Thymus (tissue), 14 donors: ENCODE measurements at places on chromosomes 6 and 20.

- DNase-seq: no peak
These were observed 76.3 kb downstream of the SLC22A23 start for GRCh38 chr6:3380344-3381232.

GRCh38 chr6:111270121-111270520, 182.8 kb downstream of the SLC16A10 start:
- no peak for DNase-seq

GRCh38 chr6:73174646-73175045, 50.6 kb downstream of the KHDC1L start:
- no peak for DNase-seq

DNA sequence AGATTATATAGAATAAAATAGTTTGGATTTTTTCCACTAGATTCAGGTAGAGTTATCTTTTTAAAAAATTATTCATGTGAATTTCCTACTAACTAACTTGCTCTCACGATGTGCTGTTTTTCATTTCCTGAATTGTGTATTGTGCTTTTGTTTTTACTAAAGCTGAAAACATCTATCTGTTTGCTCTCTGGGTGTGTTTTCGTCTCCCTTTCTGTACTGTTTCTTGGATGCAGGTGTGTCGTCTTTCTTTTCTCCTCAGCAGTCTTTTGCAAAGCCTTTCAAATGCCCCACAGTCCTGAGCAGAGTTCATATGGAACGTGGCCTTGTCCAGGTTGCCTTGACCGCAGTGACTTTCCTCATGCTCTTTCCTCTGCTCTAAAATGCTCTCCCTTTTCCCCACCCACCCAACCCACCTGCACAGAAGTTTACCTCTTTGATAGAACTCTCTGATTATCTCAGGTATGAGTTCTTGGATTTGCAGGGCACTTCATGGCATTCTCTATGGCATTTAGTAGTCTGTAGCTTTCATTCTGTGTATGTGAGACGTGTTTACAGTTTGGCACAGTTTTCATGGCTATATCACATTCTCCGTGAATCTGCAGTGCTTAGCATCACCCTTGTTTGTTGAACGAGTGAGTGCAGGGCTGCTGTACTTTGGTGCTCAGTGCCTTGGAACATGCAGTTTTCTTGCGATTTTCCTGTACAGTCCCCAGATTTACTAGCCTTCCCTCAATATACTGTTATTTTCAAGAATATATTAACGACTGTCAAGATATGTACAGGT, 77.1 kb downstream of the FARS2 start:
- no peak for DNase-seq

- no peak for DNase-seq
These were observed 191.2 kb upstream of the TCF21 start for GRCh38 chr6:133697666-133698065.

DNA sequence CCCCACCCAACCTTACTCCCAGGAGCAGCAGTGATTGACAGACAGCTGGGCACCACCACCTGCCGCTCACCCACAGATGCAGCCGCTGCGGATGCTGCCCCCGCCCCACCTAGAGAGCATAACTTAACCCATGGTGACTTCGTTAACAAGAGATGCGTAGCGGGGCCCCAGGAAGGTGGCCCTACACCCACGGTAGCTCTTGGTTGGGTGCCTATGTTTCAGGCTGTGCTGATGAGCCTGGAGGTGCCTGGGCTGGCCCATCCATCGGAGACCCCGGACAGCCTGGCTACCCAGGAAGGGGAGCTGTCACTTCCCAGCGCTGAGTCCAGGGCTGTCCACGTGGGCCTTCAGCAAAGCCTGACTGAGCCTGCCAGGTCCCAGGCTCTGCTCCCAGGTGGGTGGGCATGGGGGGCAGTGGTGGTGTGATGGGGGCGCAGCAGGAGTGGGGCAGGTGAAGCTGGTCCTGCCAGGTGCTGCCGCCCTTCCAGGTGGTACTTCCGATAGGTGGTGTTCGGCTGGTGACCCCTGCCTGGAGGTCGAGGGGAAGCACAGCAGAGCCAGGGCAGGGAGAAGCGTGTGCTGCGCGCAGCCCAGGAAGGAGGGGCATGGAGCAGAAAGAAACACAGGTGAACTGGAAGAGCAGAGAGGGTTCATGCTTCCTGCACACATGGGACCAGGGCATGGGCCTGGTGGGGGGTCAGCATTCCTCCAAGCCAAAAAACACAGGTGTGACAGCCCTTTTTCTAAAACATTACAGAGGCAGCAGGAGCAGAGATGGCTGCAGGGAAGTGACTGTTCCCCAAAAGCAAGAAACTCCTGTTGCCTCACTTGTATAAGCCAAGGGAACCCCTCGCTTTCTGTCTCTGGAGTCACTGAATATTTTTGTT, 56.9 kb downstream of the SYNJ2 start:
- no peak for DNase-seq

DNA sequence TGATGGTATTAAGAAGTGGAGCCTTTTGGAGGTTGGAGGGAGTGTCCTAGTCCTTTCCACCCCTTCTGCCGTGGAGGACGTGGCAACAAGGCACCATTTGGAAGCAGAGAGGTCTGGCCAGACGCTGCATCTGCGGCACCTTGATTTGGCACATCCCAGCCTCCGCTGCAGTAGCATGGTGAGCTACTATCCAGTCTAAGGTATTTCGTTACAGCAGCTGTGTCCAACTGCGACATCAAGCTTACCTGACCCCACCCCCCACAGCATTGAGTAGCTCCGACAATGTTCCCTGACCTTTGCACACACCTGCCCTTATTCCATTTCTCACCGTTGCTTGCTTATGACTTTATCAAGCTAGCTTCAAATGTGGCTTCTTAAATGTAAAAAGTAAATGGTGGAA, 29.8 kb upstream of the SYNJ2 start:
- no peak for DNase-seq

DNA sequence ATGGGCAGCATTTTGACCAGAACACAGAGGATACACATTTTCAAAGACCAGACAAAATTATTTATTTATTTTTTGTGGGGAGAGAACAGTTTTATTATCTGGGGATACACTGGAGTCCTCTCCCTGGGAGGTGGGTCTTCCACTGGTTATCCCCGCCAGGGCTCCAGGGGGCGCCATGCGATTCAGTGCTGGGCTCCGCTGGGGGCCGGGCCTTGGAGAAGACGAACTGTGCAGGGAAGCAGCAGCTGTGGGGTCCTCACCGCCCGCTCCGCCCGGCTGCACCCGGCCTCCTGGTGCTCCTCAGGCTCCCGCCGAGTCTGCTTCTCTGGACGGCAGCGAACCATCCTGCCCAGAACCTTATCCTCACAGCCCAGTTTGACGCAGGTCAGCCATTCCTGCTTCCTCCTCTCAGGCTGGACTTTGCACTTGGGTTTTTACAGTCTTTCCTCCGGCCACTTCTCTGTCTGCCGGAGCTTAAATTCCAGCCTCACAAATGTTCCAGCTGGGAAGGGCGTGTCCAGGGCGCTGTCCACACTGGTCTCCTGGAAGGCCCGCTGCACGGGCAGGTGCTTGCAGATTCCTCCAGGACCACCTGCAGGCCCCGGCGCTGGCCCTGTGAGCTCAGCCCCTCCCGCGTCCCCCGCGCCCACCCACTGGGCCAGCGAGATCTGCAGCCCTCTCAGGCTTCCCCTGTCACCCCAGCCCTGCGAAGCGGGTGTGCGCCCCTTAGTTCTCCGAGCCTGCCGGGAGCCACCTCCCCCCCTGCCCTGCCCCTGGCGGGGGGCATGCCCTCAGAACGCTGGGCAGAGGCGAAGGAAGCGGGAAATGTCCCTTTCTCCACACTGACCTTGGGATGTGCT, 1830.0 kb upstream of the DEFB115 start:
- no peak for DNase-seq

GRCh38 chr6:163444077-163444476, 29.6 kb downstream of the QKI start:
- no peak for DNase-seq
